Inflammatory macrophage treated with lipopolysaccharide for 4 hours (primary cell): ENCODE measurements at places on chromosomes 16 and 17.

DNA sequence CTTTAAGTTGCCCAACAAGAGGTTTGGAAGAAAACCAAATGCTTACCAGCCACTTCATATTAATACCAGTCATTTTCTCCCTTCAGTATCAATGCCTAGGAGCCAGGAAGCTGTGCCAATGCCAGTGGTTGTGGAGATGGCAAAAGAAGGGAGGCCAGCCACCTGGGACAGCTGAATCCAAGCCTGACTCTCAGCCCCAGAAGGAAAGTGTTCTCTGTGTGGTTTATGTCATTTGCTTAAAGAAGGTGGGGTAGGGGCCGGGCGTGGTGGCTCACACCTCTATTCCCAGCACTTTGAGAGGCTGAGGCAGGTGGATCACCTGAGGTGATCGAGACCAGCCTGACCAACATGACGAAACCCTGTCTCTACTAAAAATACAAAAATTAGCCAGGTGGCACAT lies 13.4 kb downstream of the C17orf78 start:
- DNase-seq: no peak

- DNase-seq: peak; percentile 39
Observed at GRCh38 chr17:10683853-10684252, 13.5 kb downstream of the SCO1 start.

DNA sequence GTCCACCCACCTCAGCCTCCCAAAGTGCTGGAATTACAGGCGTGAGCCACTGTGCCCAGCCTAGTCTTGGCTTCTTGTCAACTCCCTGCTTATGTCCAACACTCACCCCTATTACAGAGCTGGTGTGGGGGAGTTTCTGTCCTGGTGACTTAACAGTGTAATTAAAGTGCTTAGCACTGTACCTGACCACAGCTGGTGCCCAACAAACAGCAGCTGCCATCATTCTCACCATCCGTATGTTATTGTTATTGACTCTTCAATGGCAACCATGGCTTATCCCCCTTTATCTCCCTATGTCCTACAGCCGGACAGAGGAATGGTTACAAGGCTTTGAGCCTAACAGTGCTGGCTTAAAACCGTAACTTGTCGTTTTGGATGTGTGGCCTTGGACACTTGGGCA lies 17.0 kb upstream of the BRCA1 start:
- DNase-seq: no peak

- no peak for DNase-seq
Observed at GRCh38 chr16:5018793-5019192, 14.9 kb downstream of the NAGPA start.

DNA sequence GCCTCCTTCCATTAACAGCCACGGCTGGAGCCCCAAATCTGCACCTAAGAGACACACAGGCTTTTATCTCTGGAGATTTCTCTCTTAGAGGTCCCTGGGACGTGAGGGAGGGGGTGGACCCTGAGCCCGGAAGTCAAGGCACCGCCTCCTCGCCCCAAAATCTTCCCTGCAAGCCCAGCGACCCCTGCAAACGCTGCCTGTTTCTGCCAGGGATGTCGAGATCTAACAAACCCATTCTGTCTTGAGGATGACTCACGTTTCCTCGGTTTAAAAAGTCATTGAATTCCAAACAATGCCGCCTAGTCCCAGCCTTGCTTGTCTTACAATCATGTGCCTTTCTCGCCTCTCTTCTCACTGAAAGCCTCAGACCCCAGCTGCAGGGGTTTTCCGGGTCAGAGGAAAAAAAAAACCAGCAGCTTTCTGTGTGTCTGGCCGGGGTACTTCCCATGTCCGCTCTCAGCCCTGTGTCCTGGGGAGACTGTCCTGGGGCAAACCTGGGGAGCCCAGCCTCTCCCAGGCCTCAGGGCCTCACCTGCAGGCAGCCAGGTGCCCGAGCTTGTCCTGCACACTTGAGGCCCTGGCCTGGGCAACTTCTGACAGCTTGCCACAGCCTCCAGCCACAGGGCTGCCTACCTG lies 15.4 kb downstream of the ARL2BP start:
- DNase-seq: no peak

DNA sequence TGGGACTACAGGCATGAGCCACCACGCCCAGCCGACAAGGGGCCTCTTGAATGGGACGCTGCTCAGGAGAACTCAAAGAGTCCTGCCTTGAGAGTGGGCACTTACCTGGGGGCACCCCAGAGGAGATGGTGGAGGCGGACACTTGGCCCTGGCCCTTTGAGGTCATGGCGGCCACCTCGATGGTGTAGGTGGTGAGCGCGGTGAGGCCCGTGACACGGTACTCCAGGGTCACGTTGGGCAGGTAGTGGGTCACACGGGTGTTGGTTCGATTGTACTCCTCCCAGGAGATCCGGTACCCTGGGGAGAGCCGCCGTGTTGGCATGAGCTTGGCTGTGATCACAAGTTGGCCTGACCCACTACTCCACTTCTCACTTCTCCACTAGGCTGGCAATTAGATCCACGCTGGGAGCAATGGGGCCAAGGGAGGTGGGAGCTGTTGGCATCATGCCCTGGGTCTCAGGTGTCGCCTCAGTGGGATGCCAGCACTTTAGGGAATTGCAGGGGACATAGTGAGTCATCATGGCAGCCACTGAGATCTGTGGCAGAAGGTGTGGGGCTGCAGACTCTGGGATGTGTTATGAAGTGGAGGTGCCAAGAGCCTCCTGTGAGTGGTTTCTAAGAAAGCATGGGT lies 89.2 kb upstream of the CDC42EP4 start:
- no peak for DNase-seq

DNA sequence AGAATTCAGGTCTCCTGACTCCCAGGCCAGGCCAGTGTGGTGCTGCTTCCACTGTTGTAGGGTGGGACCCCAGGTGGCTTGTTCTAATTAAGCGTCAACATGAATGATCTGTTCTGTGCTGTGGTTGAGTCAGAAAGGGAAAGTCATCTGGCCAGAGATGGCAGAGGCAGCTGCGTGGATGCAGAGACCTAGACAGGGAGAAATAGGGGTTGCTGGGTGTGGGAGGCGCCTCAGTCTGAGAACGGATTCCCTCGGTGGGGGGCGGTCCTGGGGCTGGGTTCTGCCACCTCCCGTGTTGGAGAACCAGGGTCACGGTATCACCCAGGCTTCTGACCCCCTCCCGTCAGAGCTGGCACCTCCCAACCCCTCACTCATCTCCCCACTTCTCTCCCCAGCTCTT lies 5.6 kb downstream of the FBRS start:
- no peak for DNase-seq
